Thyroid gland (tissue), 4 donors: ENCODE measurements at places on chromosomes 6 and 20. TPM values are rescaled to one million over a fixed set of nuclear protein-coding genes. Genes with fewer than 3 reads are reported as not detected.

- peaks cover 53% of the 10 kb centered on the region for H3K4me1 ChIP-seq
- no peaks in the 10 kb centered on the region for H3K27me3 ChIP-seq
- DNase-seq: no peak
- no peak overlapping the region for H3K4me3 ChIP-seq
- H3K36me3 ChIP-seq: no peaks in the 10 kb centered on the region
Measured at GRCh38 chr20:25252230-25252651, 4.4 kb downstream of the PYGB start.

DNA sequence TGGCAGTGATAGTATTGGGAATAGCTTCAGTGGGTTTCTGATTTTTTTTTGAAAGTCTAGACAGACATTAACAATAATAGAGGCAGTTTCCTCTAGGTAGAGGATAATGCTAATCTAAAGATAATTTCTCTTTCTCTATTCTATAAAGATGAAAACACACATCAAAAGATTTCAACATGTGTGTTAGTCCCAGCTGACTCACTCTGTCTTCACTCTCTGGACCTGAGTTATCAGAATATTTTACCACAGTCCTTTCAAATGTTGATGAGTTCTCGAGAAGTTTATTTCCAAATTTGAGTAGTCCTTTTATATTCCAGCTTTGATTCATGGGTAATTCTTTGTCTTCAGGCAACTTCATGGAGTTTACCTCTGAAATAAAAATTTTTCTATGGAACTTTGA lies 17.1 kb downstream of the RPRD1B start:
- peaks cover 11% of the 10 kb centered on the region for H3K36me3 ChIP-seq
- no peak for DNase-seq
- no peaks in the 10 kb centered on the region for H3K27me3 ChIP-seq

RNF217 gene
- 32.1 TPM for total RNA-seq

GABRR1 gene
- total RNA-seq: not detected
